ENCODE measurements at places on chromosomes 3 and 15.

GRCh38 chr3:44948239-44948638 lies 27.7 kb downstream of the ZDHHC3 start:
- no peak for DNase-seq

DNA sequence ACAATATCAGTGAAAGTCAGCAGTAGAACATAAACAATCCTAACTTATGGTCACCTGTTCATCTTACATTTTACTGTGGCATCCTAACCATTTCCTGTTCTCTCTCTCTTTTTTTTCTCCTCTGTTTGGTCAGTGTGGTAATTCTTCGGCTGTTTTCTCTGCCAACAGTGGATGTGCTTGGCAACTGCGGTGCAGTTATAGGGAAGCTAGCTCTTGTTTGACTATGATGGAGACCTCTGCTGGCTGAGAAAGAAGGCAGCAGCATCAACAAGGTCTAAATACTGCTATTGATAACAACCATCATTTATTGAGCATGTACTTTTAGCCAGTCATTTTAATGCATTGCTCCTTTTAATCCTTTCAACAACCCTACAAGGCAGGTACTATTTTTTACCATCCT lies 723 bp upstream of the DRD3 start:
- DNase-seq = no peak

- DNase-seq = no peak
Measured at GRCh38 chr3:78414261-78414660, 1353.5 kb downstream of the ROBO1 start.

DNA sequence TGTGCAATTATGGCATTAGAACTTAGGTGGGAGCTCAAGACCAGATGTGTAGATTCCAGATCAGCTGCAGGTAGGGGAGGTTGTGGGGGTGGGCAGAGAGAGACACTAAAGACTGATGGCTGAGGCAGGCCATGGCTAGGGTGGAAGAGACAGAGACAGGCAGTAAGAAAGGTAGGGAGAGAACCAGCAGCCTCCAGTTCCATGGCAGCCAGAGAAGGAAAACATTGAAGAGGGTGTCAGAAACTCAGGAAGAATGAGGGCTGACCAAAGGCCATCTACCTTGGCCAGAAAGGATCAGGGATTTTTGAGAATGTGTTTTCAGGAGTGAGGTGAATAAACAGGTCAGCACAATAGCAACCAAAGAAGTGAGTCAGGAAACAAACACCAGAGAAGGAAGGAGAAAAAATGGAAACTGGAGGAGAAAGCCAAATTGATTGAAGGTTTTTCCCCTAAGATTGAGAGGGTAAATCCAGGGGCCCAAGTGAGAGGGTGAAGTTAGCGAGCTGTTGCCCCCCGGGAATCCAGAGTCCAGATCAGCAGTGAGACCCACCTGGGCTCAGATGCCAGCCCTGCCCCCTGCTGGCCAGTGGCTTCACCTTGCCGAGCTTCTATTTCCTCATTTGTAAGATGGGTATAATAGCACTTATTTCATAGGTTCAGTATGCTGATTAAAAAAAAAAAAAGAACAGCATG lies 41.0 kb downstream of the ABHD2 start:
- no peak for DNase-seq

GRCh38 chr3:125055331-125055912 lies 375 bp downstream of the HEG1 start:
- DNase-seq = no peak

DNA sequence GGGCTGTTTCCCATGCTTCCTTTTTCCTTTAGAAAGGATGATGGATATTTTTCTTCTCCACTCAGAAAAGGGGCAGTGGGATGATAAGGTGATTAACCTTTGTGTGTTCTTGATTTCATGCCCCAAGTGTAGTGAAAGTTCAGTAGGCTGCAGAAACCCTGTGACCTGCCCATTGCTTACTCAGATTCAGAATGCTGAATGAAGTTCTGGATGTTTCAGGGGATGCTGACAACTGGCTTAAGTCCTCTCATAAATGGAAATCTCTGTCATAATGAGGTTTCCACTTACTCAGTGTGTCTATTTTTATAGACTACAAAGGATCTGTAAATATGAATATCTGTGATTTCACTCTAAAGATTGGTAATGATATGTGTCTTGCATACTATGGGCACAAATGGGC lies 471.3 kb upstream of the TPRG1 start:
- no peak for DNase-seq

GRCh38 chr3:73656241-73656890 lies 31.6 kb upstream of the PDZRN3 start:
- DNase-seq = no peak

- DNase-seq = no peak
Measured at GRCh38 chr3:108001457-108001856, 89.4 kb downstream of the CD47 start.

DNA sequence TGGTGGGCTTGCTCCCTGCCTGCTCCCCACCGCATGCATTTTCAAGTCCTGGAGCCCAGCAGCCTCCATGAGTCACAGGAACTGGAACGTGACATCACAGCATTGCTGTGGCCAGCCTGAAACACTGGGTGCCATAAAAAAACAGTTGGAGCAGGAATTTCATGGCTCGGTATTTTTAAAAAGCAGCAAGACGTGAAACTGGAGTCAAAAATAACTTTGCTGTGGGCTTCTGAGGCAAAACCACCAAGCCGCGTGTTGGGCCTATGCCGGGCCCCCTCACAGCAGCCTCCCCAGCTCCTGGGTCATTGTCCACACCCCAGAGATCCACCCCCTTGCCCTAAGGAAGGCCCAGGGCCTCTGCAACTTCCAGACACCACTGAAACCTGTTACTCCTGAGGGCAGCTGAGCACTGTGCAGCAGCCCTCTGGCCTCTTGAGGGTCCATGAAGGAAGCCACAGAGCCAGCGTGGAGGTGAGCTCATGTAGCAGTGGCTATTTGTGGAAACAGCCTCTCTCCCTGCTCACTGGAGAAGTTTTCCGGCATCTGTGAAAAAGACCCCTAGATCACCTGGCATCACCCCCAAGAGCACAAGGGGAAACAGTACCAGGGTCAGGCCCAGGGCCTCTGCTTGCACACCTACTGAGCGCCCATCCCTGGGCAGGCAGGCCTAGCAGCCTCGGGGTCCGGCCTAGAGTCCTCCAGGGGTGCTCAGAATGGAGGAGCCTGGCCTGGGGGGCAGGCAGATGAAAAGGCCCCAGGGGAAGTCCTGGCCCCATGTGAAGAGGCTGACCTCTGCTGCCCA lies 34.0 kb upstream of the DUSP7 start:
- DNase-seq = no peak

GRCh38 chr3:142495103-142495502 lies 47.3 kb upstream of the XRN1 start:
- DNase-seq = no peak

GRCh38 chr3:58010562-58010961 lies 2.3 kb downstream of the FLNB start:
- no peak for DNase-seq

GRCh38 chr15:98914626-98915025 lies 93.0 kb downstream of the PGPEP1L start:
- DNase-seq = no peak

DNA sequence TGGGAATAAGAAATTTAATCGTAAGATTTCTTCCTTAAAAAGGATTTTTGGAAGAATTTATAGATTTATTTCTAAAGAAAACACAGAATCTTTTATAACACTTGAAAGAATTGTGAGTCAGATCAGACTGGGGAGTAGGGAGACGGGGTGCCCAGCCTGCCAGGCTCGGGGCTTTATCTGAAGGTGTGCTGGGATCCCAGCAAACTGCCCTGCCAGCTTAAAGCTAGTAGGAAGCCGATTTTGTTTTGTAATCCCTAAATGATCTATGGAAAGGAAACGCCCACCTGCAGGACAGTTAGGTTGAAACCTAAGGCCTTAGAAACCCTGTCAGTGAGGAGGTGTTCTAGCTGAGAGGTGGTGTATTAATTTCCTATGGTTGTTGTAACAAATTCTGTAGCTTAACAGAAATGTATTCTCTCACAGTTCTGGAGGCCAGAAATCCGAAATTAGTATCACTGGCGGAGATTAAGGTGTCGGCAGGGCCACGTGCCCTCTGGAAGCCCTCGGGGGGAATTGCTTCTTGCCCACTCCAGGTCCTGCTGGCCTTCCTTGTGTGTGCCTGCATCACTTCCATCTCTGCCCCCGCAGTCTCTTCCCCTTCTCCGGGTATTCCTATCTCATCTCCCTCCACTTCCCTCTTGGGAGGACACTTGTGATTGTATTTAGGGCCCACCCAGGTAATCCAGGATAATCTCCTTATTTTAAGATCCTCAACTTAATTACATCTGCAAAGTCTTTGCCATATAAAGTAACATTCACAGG lies 19.3 kb upstream of the RAB6B start:
- no peak for DNase-seq

DNA sequence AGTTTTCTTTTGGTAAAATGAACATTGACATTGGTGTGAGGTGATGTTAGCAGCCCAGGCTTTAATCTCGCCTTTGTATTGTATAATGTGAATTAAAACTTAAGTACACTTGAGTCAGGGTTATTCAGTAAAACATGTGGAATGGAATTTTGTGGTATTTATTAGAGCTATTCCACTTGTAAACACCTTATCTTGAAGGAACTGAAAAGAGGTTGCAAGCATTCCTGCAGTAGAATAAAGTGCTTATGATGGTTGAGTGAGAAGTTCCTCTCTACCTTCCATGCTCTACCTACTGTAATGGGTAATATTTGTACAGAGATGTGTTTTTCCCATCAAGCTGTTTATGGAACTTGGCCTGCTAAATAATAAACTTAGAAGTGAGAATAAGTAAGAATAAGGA lies 36.1 kb downstream of the HMG20A start:
- DNase-seq = no peak

DNA sequence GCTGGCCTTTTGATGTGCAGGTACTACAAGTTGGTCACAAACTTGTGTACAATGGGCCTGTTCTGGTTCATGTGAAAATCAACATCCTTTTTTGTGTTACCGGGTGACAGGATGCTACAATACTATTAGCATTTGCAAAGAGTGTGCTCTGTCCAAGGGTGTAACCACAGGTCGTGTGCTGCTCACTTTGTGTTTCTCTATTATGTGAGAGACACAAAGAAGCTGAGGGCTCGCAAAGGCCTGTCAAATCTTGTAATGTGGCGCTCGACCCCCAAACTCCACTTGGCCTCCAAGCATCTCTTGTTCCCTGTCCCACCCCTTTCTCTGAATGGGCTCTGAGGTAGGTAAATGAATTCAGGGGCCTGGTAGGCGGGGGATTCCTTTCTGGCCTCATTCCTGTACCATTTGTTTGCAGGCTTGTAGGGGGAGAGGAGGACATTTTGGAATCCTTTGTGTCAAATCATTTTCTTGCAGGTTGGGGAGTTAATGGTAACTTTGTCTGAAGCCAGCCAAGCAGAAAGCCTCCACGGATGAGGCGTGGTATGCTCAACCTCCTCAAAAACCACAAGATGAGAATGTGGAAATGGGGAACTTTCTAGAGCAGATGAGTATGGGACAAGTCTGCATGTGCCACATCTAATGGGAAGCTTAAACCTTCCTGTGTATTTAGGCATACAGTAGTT lies 109.1 kb downstream of the OPA1 start:
- no peak for DNase-seq

- DNase-seq = no peak
Measured at GRCh38 chr3:106208251-106208650, 339.4 kb upstream of the CBLB start.

DNA sequence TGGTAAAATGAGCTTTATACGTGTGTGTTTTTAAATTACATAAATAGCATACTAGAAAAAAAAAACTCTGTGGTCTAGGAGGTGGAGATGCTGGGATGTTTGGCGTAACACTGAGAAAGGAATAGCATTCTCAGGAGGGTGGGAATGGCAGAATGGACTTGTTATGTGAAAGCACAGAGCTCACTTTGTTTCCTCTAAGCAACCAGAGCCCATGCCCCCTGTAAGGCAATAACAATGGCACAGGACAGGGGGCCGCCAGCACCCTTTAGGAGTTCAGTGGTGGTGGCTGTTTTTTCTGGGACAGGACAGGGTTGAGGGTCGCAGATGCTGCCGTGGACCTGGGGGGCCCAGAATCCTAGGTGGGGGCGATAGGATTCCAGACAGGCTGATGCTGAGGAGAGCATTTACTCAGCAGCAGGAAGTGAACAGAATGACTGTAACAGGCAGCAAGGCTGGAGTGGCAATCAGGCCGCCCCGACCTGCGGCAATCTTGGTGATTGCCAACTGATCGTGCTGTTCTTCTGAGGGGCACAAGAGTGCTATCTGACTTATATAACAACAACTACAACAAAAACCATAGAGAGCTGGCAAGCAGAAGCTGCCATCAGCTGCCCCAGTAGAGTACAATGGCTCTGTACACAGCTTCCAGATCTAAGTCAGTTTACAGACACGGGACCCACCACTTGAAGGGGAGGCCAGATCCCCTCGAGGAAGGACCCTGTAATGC lies 160.4 kb downstream of the UACA start:
- no peak for DNase-seq

DNA sequence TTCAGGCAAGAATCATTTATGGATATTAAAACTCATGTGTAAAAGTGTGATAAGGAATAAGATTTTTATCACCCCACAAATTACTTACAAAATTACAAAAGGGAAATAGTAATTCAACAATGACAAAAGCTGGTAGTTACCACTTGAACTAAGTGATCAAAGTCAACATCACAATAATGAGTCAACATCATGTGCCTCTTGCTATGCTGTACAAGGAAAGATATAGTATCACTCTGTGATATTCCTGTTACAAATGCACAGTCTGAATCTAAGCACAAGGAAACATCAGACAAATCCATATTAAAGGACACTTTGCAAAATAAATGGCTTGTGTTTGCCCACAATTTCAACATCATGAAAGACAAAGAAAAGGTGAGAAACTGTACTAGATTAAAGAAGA lies 90.5 kb upstream of the PLCL2 start:
- DNase-seq = no peak

DNA sequence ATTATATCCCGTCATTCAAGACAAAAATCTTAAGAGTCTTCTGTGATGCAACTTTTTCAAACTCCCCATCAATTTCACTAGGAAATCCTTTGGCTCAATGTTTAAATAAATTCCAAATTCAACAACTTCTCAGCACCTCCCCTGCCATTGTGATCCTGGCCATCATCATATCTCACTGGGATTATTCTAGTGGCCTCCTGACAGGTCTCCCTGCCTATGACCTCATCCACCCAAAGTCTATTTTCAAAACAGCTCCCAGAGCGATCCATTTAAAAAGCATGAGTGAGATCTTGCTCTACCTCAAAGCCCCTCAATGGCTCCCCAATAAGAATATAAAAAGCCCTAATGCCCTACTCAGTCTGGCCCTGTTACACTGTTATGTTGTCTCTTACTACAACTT lies 293.2 kb downstream of the FOXP1 start:
- DNase-seq = no peak

- DNase-seq = no peak
Measured at GRCh38 chr15:62769604-62770003, 272.9 kb upstream of the TPM1 start.

DNA sequence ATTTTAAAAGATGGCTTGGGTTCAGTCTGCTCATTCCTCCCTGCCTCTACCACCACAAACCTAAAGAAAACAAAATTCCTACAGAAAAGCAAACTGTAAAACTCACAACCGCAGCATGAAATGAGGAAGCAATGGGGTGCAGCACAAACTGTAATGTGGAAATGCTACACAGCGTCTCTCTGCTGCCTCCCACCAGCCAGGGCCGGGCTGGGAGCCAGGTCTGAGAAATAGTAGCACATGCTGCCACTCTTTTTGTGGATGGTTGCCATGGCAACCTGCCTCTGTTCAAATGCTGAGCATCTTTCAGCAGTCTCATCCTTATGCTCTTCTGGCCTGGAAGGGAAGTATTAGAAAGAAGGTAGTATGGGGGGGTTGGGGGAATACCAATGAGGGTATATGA lies 55.4 kb downstream of the EOMES start:
- DNase-seq = no peak

GRCh38 chr15:50544368-50544767 lies 2.1 kb downstream of the USP50 start:
- DNase-seq = no peak

GRCh38 chr3:107718547-107718946 lies 195.8 kb downstream of the BBX start:
- no peak for DNase-seq

Data from GOT3 (cell line).